Stimulated activated CD4-positive, alpha-beta T cell treated with anti-CD3 and anti-CD28 coated beads, Interleukin-1b, Interleukin-23, amount 100 ng/mL, for 4 hours (primary cell): ENCODE measurements at places on chromosomes 2 and 18.

- DNase-seq = no peak
Measured at GRCh38 chr18:59065684-59066083, 74.0 kb upstream of the SEC11C start.

GRCh38 chr2:1162768-1163584 is 212.3 kb downstream of the SNTG2 start:
- peak; percentile 27 for DNase-seq

DNA sequence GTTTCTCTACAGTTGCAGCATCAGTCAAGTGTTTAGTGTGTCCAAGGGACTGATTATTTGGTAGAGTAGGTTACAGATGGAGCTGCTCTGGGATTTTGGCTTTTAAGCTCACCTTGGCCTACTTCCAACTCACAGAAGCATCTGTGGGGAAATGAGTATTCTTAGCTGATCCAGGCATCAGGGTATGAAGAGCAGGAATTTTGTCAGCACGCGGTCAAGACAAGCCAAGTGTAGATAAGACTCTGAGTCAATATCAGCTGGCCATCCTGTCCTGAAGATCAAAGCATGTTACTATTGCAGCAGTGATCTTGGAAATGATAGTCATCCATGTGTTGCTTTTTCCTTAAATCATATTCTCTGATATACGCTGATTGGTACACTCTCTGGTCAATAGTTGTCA is 24.4 kb downstream of the SERPINB4 start:
- DNase-seq = no peak

GRCh38 chr18:62979176-62979575 is 263.8 kb downstream of the PHLPP1 start:
- no peak for DNase-seq

DNA sequence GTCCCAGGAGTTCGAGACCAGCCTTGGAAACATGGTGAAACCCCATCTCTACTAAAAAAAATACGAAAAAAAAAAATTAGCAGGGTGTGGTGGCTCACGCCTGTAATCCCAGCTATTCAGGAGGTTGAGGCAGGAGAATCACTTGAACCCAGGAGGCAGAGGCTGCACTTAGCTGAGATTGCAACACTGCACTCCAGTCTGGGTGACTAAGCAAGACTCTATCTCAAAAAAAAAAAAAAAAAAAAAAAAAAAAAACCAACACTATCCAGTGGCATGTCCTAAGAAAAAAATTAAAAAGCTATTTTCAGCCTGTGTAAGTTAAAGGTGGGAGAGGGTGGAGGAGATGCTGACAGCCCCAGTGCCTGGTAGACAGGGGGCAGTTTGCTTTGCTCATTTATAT is 32.2 kb upstream of the REL start:
- DNase-seq = no peak

DNA sequence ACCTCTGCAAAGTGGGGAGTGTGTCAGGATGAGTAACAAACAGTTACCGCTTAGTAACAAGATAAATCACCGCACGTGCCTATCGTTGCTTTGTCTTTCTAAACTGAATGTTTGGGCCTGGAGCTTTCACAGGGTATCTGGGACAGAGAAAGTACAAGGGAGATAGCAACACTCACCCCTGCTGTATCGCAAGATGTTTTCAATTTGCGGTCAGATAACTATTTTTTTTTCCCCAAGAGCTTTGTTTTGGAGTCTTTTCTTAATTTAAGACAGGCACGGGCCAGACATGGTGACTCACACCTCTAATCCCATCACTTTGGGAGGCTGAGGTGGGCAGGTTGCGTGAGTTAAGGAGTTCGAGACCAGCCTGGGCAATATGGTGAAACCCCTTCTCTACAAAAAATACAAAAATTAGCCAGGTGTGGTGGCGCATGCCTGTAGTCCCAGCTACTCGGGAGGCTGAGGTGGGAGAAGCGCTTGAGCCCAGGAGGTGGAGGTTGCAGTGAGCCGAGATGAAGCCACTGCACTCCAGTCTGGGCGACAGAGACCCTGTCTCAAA is 146.6 kb downstream of the GBX2 start:
- no peak for DNase-seq

DNA sequence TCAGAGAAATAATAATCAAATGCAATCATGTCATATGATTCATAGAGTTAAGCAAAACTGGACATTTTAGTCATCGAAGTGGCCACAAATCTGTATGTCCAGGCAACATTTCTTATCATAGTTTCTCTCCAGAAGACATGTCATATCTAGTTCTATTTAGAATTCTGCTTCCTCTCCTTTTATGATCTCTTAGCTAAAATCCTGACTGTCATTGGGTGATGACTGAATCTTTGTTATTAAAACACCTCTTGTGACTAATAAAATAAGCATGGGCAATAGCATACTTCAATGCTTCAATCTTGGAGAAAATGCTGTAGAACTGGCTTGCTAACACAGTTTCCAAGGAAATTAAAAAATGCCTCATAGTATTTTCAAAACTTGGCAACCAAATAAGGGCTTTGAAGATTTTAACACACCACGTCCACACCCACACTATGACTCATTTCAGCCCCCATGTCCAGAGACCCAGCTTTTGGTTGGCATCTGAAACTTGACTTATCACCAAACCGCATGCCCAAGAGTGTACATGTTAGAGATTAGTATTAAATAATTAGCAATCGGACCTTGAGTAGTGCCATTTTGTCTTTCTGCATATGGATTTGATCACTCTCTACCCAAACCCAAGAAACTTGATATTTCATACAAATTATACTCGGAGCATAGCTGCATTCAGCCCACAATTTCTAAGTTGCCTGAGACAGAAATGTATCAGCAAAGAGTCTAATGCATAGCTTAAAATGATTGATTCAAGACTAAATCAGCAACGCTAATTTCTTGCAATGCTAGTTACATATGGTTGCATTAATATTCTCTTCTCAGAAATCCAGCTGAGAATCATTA is 106.5 kb upstream of the ETAA1 start:
- no peak for DNase-seq

- DNase-seq = no peak
Measured at GRCh38 chr2:184765112-184765895, 167.0 kb downstream of the ZNF804A start.

- no peak for DNase-seq
Measured at GRCh38 chr2:41865263-41865662, 182.6 kb upstream of the PKDCC start.

DNA sequence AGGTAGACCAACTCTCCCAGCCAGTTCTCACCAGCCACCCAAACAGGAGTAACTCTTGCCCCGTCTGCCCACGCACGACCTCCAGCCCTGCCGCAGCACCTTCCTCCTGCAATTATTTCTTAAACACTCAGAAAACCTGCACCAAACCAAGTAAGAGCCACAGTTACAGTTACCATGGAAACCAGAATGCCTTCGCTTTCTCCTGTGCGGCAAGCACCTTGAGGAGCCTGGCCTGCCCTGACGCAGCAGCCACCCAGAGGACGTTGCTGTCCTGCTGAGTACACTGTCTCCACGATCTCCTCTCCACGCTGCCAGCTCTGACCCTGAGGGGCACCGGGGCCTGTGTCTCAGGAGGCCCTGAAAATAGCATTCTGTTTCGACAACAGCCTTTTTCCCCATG is 94.3 kb upstream of the SMIM21 start:
- DNase-seq = no peak

DNA sequence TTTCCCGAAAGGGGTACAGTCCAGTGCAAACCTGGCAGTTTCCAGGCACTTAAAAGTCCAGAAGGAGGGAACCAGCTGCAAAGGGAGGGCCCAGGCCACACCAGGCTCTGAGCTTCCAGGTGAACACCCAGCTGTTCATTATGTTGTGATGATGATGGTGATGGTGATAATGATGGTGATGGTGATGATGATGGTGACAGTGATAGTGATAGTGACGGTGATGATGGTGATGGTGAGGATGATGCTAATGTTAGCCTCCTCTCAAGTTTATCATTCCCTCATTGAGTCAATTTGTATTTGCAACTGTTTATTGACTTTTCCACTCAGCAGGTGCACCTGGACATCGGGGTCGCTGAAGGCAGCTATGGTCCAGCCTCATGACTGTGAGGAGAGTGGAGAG is 199.4 kb upstream of the ID2 start:
- no peak for DNase-seq

DNA sequence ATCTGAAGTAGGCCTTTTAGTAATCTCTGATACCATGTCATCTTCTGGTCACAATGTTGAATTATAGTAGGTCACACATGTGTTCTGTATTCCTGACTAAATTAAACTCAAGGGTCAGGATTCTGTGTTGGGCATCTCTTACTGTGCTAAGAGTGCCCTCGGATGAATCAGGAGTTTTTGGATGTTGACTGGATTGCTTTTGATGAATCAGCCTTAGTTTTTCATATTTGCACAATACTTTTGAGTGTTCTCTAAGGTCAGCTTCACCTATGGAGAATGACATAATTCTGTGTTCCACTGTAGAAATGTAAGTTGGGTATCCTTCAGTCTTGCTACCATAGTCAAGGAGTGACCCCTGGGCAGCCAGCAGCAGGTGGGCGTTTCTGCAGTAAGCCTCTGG is 190.1 kb downstream of the PTPRM start:
- no peak for DNase-seq

- no peak for DNase-seq
Measured at GRCh38 chr2:88753833-88754584, 62.5 kb downstream of the RPIA start.

- DNase-seq = no peak
Measured at GRCh38 chr18:35516789-35517188, 19.0 kb upstream of the INO80C start.

- DNase-seq = no peak
Measured at GRCh38 chr2:24586955-24587354, 95.9 kb downstream of the NCOA1 start.

DNA sequence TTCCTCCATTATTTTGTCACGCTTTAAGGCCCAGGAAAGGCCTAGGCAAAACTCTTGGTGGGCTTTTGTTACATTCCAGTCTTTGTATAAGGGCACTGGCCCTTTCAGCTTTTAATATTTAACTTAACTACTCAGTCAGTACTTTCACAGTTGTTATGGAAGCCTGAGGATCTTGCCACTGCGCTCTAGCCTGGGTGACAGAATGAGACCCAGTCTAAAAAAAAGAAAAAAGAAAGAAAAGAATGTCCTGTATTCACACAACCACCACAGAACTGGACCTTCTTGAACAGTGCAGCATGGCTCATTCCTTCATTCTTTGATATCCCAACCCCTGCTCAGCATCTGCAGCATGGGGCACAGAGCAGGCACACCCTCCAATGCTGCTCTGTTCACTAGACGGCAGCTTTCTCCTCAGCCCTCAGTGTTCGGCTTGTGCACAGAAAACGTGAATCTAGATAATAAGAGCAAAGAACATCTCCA is 93.4 kb upstream of the MSH2 start:
- no peak for DNase-seq

DNA sequence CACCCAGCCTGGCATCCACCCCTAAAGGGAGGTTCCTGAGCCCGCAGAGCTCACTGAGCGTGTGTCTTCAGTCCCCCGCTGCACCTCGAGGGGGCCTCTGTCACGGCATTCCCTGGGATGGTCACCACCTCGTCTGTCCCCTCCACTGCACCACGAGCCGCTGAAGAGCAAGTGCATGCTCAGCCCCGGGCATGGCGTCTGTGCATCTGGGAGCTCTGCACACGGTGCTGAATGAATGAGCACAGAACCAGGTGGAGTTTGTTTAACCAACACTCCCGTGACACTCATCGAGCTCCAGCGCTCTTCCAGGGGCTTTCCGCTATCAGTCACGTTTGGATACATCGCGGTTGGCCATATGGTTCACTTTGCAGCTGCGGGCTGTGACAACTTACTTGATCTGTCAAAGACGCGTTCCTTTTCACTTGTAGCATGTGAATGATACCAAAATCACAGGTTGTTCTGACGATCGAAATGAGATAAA is 9.2 kb downstream of the ALLC start:
- no peak for DNase-seq

- no peak for DNase-seq
Measured at GRCh38 chr18:43108882-43109281, 6.6 kb downstream of the RIT2 start.

DNA sequence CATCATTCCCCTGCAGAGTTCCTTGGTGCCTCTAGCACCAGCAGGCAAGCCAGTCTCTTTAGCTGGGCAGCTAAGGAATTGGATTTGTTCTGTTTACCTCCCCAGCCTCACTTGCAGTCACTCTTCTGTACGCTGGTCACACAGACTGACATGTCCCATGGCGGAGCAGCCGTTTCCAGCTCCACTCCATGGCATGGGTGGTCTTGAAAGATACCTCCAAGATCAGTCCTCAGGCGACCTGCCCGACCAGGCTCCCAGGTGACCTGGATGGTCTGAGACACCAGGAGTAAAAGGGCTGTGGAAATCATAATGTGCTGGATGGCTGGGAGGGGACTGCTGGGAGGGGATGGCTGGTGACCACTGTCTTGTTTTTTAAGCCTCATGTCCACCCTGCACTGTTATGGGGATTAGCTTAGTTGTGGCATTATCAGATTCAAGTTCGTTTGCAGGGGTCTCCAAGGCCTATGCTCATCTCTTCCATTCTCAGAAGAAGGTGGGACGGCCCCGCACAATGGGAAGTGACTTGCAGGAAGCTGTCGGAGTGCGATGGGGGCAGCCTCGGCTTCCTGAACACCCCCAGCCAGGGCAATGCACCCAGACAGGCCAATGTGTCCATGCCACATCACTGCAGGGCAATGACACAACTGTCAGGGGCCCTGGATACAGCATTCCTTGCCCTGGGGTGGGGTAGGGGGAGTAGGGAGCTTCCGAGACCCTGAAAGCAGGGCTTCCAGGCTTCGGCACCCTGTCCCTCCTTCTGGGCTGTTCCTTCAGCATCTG is 156.1 kb upstream of the MYCN start:
- no peak for DNase-seq

DNA sequence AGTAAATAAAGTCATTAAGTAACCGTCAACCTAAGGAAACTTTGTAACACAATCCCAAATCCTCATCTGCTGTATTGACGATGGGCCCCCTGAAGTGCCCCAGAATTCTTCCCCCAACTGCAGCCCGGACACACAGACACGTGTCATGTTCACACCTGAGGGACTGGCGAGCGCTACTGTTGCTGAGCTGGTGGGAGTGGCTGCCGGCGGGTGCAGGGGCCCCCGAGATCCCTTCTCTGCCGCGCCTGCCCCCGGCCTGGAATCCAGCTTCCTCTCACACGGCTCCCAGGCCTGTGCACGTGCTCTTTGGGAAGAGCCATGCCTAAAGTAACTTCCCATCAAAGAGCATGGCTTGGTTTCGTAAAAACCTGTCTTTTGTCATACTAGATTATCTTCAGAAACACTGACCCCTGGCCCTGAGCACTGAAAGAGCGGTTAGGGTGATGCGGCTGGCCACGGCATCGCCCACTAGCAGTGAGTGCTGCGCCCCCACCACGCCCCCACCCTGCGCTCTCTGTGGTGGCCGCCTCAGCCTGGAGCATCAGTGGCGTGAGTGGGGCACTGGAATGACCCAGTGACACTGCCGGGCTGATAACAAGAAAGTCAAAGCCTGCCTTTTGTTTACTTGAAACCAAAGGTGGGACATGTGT is 56.0 kb downstream of the ADI1 start:
- no peak for DNase-seq

DNA sequence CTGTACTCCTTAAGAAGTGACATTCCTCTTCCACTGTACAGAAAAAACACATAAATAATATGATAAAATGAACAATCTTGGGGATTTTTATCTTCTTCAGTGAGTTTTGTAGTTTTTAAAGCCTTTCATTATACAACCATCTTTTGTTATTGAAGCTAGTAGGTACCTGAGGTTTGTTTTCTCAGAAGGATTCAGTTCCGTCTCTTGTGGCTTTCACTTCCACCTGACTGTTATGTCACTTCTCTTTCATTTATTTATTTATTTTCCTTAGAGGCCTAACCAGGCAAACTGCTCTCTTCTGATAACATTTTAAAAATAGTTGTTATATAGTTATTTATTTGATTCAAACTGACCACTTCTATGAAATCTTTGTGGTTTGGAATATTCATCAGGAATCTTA is 464.2 kb downstream of the CCDC85A start:
- no peak for DNase-seq
